SK-N-SH (cell line): ENCODE measurements at places on chromosomes 6 and 20. TPM values are rescaled to one million over a fixed set of nuclear protein-coding genes. Genes with fewer than 3 reads are reported as not detected.

GRCh38 chr20:17570347-17571152 is 675 bp downstream of the DSTN start:
- peak; percentile 81 for DNase-seq

GRCh38 chr6:163180874-163181541 is 233.5 kb upstream of the QKI start:
- DNase-seq = no peak

GRCh38 chr6:35731414-35731735 is 5.5 kb upstream of the ARMC12 start:
- DNase-seq = peak; percentile 95

- DNase-seq = no peak
Measured at GRCh38 chr6:99821164-99821563, 172.9 kb downstream of the MCHR2 start.

GRCh38 chr20:31857861-31858759 is 12.2 kb downstream of the DUSP15 start:
- no peak for DNase-seq

The MLN gene
- polyA plus RNA-seq = not detected in 2 replicates

The RCAN2 gene
- polyA plus RNA-seq = not detected in 2 replicates

- no peak for DNase-seq
Measured at GRCh38 chr6:134980846-134981245, 30.9 kb upstream of the ALDH8A1 start.

DNA sequence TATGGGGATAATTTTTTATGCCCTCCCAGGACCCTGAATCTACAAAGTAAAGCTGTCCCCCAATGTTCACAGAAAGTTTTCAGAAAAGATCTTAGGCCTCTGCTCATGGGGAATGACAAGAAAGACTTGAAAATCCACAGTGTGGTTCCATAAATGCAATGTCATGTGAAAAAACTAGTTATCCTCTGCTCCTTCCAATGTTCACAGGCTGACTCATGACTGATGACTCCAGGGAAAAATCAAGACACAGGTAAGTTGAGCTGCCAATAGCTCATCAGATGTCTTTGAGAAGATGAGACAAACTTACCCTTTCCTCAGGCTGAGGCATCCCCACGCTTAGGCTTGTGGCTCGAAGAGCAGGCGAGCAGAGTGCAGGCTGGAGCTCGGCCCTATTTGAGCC is 14.8 kb upstream of the BCLAF1 start:
- no peak for DNase-seq
